ENCODE measurements at places on chromosomes 1 and 21. TPM values are rescaled to one million over a fixed set of nuclear protein-coding genes. Genes with fewer than 3 reads are reported as not detected.

DNA sequence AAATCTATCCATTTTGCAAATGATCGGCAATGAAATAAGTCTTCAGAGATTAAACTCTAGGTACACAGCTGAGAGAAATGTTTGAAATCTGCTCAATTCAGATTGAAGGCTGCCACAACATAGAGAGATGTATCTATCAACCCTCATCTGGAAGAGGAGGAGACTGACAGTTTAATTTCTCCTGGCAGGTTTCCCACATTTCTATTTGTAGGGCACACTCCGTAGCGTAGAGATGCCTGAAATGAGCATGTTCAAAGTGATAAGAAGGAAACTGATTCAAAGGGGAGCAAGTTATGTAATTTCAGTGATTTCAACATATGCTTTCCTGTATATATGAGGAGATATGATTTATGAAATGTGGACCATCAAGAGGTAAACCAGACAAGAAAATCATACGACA is 44.1 kb downstream of the NIBAN1 start:
- no peak for DNase-seq

DNA sequence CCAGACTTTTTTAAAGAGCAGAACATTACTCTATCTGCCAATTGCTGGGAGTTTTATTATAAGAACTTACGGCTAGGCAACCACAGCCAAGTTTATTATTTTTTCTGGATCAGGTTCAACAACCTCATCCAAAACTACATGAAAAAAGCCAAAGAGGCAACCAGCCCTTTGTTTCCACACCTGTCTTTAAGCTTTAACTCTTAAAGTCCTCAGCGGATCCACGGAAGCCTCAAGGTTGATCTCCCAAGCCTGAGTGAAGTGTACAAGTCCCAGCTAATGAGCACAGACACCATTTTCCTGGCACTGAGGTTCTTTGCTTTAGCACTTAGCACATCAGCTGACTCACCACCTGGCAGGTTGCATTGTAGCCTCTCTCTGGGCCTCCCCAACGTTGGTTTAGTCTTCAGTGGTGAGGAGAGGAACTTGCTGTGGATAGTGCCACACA is 143.1 kb downstream of the TGFBR3 start:
- no peak for DNase-seq

DNA sequence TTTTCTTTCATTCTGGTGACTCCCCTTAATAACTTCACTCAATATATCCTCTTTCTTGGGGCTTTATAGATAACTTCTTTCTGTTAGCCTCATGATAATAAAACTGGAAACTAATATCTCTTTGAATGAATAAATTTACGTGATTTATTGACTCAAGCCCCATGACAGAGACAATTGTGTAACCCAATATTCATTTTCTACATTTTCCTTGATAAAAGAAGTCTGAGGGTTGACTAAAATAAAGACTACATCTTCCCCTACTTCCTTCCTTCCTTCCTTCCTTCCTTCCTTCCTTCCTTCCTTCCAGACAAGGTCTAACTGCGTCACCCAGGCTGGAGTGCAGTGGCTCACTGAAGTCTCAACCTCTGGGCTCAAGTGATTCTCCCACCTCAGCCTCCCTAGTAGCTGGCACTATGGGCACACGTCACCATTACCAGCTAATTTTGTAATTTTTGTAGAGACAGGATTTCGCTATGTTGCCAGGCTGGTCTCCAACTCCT is 85.1 kb downstream of the CYYR1 start:
- DNase-seq = no peak

- DNase-seq = no peak
Measured at GRCh38 chr1:208179263-208179816, 64.8 kb downstream of the PLXNA2 start.

GRCh38 chr1:218869276-218869675 is 304.4 kb upstream of the LYPLAL1 start:
- DNase-seq = no peak

GRCh38 chr1:52530563-52531144 is 22.2 kb downstream of the TUT4 start:
- no peak for DNase-seq

DNA sequence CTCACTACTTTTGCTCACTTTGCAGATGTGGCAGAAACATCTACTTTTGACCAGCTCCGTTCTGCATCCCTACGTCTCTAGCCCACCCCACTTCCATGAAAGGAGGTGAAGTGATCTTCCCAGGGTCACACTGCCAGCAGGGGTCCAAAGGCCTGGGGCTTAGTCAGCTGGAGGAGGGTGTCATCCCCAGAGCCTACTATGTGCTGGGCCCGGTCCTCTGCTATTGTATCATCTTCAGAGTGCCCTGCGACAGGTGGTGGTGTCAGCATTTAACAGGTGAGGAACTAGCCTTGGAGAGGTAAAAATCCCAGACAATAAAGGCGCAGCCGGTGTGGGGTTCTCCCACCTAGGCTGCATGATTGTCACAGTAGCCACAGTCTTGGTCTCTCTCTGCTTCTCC is 5.6 kb upstream of the BSND start:
- DNase-seq = no peak

Gene OVAAL
- total RNA-seq = 0.26 TPM

DNA sequence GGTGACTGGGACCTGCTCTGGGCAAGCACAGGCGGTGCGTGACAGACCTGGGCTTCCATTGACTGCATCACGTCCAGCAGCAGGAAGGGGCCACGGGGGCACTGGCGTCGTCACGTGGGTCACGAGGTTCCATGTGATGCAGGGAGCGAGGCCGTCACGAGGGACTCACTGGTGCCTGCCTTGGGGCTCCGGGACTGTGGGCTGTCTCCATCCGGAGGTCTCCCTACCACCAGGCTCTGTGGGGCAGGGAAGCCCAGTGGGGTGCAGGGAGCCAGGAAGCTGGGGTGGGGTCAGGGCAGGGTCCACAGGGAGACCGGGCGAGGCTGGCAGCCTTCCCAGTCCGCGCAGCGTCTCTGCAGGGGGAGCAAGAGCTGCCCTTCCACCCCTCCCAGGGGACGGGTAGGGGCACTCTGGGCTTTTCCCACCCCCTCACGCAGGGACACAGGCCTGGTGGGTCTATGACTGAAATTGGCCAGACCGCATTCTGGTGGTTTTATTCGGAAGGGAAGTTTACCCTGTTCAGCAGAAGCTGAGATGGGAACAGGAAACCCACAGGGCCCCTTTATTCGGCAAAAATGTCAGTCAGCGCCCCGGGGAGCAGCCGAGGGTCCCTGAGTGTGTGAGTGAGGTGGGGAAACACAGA is 416 bp upstream of the TNFRSF14 start:
- DNase-seq = no peak

DNA sequence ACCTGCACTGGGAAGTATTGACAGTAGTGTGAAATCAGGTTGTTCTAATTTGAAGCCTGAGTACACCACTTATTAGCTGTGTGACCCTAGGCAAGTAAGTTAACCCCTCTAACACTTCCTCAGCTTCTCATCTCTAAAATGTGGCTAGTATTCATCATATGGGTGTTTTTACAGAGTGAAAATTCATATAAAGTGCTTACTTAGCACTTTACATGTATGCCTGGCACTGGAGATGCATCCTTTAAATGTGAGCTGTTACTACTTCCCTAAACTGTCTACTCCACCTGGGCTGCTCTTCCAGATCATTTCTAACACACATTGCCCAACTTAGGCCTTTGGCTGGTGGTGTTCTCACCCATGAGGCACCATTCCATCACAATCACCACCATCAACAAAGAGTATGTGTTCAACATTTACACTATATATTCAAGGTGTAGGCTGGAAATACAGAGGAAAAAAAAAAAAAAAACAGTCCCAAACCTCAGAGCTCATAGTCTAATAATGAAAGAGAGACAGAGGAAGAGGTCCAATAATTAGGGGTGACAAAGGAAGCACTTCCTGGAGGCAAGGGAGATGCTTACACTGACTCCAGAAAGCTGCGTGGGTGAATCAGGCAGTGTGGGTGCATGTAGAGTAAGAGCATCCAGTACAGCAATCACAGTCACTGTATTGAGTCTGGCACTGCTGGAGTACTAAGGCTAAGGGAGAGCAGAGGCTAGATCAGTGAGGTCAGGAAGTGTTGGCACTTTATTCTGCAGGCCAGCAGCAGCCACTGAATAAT is 3.6 kb downstream of the STX6 start:
- DNase-seq = no peak

DNA sequence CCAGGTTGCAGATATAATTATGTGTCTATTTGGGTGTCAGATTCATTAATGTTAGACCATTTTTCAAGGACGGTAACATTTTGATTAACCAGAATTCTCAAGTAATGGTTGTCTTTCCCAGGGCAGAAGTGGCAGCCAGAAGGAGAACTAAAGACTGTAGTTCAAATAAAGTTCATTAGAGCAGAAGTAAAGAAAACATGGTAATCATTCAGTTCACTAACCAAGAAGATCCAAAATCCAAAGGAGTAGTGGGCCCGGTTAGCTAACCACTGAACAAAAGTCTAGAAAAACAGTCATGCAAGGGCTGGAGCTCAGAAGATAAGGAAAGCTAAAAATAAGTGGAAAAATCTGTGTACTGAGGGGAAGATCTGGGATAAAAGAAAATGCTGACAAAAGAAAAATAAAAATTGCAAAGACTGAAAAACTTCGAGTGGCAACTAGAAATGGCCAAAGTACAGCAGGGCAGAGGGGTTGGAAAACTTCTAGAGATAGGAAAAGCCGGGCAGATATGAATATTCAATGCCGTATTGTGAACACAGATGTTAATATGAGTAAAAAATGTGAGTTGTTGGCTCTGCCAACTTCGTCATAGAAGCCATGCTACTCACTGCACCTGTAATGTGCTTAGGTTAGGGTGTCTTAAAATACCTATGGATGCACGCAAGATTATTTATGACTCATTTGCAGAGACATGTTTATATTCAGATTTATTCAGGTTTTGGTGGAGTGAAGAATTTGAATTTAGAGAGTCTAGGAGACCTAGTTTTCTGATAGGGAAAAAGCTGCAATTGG is 925.9 kb downstream of the LTN1 start:
- no peak for DNase-seq

Gene LINGO4
- total RNA-seq = 0.16 TPM

Gene CEP170
- total RNA-seq = 163 TPM

Gene CCDC181
- total RNA-seq = 2.0 TPM

DNA sequence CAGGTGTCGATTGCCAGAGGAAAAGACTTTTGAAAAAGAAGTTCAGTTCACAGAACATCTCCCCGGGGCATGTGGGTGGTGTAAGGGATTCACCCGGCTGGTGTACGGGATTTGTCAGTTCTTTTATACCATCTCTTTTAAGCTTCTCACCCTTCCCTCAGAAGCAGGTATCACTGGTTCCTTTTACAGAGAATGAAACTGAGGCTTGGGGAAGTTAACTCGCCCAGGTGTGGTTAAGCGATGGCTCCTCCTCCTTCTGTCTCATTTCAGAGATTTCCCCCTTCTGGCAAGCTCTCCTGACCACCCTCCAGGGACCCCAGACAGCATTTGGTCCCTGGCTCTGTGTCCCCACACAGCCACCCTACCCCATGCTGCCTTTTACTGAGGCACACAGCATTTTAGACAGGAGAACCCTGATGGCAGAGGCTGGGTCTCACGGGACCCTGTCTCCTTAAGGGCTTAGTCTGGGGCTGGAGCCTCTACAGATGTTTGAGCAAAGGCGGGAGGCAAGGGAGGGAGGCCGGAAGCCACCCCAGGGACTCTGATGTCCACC is 2.8 kb upstream of the ECE1 start:
- DNase-seq = no peak

- no peak for DNase-seq
Measured at GRCh38 chr21:46220275-46220810, 8.2 kb downstream of the LSS start.

DNA sequence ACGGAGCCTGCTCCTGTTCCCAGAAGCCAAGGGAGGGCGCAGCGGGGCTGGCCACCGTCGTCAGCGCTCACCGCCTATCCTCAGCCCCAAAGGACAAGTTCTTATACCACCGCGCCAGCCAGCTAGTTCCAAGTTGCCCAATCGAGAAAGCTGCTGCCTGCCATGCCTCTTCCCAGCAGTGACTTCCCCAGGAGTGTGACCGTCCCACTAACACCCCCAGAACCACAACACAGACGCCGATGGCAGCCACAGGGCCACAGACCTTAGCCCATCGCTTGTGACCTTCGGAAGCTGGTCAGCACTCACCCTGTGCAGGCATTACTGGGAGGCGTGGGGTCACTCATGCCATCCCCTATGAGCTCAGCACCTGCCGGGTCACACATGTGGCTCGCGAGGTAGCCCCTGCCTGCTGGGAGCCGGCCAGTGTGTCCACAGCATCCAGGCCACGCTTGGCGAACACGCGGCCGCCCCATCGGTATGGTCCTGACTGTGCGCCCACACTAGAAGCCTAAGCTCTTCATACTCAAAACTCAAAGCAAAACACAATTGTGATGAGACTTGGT is 20.1 kb downstream of the NADK start:
- no peak for DNase-seq

GRCh38 chr1:19769211-19769932 is 30.3 kb downstream of the TMCO4 start:
- DNase-seq = no peak

Data from urinary bladder (tissue), 4 donors.